ENCODE measurements at places on chromosomes 2 and 18.

DNA sequence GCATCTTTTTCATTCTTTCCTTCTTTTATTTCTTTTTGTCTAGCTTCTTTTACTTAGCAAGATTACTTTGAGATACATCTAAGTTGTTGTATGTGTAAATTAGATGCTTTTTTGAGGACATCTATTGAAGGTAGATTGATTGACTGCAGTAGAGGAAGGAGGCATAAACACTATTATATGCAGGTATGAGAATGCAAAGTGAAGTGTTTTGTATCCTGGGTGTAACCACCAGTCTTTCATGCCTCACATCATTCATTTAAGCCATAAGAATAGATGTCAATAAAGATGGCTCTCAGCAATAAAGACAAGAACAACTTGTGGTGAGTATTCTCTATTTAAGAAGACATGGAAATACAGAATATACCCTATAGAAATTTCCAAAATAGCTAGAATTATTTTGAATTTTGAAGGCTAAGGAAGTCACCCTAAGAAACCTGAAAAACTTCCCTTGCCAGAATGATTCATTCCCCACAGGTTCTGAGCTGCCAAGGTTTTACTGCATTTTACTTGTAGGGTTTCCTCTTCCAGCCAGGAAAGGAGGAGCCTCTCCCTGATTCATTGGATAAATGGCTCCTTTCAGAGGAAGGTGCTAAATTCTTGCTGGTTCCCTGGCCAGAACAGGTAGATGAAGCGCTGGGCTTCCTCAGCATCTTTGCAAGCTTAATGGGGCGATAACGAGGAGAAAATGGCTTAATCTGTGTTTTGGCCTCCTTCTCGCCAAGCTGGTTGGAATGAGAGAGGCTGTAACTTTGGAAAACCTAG lies 279.8 kb upstream of the SLC14A2 start:
- no peak for DNase-seq

- no peak for DNase-seq
Observed at GRCh38 chr2:134247679-134248078, 6.2 kb upstream of the MGAT5 start.

- DNase-seq = no peak
Observed at GRCh38 chr2:151192681-151193080, 69.0 kb downstream of the RBM43 start.

DNA sequence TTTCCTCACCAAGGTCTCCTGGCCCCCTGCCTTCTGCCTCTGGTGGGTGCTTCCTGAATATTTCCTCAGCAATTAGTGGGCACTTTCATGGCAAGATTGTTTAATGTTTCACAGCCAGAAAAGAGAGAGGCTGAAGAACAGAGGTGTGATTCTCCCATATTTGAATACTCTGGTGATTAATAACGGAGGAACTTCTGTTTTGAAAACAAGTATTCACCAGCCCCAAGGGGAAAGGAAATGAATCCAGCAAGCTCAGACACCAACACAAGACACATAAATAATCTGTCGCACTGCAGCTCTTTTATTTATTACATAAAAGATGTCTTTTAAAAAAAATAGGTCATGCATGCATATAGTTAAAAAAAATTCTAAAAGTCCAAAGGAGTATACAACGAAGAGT lies 57.7 kb downstream of the MRPL35 start:
- DNase-seq = no peak

DNA sequence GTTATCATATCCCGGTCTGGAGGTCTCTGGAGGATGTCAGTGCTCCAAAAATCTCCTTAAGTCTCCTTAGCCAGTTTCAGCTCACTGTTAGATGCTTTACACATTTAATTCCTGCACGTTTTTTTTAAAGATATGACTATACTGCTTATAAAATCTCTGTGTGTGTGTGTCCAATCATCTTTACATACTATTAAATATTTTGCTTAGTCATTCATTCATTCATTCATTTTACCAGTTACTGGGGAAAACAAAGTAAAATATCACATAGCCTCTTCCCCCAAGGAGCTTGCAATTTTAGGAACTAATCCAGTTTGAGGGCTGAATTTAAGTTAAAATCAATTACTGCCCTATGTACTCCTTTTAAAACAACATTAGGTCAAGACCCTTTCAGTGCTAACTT lies 293.2 kb upstream of the LYPD1 start:
- DNase-seq = no peak

GRCh38 chr2:77954931-77955330 lies 432.8 kb upstream of the LRRTM4 start:
- DNase-seq = no peak

DNA sequence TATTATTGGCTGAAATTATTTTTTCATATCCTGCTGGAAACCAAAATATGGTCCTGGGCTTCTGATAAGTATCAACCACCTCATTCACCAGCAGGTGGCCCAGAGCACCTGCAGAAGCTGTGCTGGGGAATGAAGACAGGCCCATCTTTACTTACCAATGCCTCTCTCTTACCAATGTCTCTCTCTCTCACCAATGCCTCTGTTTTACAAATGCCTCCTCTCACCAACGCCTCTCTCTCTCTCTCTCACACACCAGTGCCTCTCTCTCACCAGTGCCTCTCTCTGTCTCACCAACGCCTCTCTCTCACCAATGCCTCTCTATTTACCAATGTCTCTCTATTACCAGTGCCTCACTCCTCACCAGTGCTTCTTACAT lies 2.3 kb upstream of the MAL start:
- DNase-seq = peak; percentile 32

GRCh38 chr18:13380691-13381070 lies 162.1 kb downstream of the LDLRAD4 start:
- no peak for DNase-seq

DNA sequence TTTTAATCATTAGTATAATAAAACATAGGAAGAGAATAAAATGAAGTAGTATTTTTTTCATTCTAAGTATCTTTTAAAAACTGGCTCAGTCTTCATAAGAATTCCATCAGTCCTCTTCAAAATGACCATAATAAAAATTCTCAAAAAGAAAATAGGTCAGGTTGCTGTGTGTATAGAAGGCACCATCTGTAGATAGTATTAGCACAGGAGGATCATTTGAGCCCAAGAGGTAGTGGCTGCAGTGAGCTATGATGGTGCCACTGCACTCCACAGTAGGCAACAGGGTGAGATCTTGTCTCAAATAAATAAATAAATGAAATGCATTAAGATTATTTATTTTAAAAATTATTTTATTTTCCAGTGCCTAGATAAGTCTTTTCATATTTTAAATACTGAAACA lies 475.8 kb downstream of the ZNF804A start:
- DNase-seq = no peak

DNA sequence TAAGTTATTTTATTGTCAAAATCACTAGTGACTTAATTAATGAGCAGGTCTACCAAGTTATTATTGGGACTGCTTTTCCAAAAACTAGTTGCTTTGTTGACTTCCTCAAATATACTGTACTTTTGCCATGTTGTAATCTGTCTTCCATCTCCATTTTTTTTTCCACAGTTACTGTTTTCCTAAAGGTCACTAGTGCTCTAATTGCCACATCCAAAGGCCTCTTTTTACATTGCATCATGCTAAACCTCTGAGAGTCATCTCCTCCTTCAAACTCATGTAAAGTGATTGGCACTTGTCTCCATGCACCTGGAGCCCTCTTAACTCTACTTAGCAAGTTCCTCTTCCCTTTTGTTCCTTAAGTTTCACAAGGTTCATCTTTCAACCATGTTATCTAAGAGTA lies 11.8 kb downstream of the PMAIP1 start:
- no peak for DNase-seq

- no peak for DNase-seq
Observed at GRCh38 chr2:58369594-58369993, 128.5 kb upstream of the FANCL start.

DNA sequence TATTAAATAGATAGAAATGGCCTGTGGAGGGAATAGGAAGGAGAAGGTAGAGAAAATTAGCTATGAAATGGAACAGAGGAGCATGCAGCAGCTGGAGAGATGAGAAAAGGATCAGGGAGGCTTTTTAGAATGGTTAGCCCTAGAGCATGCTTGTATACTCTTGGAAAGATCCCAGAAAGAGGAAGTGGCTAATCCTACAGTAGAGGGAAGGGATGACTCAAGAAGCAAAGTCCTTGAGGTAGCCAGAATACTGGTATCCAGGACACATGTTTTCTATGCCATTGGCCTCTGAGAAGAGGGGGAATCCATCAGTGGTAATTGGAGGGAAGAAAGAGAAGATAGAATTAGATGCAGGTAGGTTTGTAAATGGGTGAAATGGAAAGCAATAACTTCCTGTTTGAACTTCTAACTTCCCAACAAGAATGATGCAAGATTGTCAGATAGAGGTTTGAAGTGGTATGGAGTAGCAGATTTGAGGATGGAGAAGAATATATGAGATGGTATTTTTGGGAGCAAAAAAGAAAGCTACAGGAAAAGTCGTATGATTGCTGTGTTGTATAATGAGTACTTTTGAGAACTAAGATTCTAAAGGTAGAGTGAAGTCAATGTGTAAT lies 17.1 kb upstream of the OSBPL6 start:
- DNase-seq = no peak

DNA sequence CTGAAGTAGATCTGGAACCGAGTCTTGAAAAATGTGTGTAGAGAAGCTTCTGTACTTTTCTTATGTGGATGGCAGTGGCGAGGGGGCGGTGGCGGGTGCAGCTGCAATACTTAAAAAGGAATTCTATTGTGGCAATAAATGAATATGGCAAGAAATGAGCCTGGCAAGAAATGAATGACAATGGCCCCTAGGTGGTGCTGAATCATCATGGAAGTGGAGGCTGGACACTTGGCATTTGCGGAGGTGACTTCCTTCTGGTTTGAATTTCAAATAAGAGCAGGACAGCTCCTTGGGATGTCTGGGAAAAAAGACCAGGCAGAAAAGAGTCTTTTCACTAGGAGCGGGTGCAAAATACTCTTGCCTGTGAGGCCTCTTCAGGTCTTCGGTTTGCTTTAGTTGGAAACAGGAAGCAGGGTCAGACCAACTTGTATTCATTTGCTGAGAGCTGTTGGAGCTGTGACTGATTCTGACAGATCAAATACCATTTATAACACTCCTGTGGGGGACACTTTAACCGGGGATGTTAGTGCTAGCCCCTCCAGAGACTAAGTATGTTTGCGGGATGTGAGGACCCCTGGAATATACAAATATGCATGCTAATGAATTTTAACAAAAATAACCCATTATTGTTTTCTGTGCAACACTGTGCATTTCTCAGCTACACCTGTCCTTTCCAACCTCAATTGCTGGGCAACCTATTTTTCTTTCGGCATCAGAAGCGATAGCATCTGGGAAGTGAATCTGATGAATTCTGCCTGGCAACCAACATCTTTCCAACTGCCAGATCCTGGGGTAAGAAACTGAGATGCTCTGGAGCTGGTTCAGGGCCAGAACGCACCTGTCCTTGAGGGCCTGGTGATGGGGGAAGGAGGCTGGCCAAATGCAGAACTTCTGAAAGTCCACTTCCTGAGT lies 35.4 kb downstream of the FASTKD2 start:
- peak; percentile 65 for DNase-seq

DNA sequence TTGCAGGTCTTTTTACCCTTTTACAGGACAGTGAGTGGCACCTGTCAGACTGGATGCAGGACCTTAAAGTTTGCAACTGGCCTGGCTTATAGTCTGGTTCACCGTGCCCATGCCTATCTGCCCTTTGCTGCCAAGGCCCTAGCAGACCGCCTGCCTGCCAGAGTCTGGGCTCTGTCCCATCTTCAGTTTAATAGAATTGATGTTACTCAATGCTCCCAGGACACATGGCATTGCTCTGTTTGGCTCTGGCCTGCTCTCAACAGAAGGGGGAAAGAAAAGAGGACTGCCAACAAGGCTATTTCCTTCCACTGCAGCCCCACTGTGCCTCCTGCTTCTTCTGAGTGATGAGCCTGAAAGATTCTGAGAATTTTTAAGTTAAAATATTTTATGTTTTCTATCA lies 25.6 kb upstream of the TMEM178A start:
- no peak for DNase-seq
